ENCODE measurements at places on chromosomes 11 and 22.

- DNase-seq: no peak
Measured at GRCh38 chr22:22600531-22601261, 41.6 kb upstream of the PRAME start.

DNA sequence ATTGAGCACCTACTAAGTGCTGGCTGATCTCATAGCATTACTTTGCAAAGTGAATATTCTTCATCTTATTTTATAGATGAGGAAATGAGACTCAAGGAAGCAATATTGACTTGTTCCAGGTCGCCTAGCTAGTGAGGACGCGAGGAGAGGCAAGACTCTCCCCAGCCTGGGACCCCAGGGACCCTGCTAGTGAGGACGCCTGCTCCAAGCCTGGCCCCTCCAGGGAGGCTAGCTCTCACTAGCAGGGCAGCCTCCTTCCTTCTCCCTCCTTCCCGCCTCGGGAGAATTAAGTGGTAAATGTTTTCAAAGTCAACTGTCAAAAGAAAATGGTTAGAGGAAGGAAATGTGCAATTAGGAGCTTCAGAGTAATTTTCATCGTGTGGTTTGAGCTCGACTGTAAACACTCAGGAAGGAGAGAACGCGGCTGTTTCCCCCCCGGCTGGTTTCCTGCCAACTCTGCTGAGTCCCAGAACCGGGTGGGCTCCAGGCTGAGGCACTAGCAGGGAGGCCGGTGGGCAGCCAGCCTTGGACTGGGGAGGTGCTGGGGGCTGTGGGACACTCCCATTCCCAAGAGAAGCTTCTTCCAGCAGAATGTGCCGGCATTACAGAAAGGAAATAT lies 17.9 kb downstream of the MYEOV start:
- DNase-seq: no peak

DNA sequence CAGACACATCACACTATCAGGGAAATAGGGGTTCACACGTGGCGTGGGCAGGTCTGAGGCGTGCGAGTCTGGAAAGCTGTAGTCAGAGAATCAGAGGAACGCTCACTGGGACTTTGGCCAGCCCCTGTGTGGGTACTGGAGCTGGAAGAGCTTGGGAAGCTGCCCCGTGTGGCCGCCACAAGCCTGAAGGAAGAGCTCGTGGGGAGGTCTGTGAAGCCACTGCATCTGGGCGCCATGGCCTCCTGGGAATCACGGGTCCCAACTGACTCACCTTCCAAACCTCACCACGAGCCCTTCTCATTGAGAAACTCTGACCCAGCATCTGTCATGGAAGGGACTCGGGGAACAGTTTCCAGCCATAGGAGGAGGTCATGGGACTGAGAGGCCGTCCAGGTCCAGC lies 5.9 kb upstream of the MRGPRF start:
- DNase-seq: peak; percentile 71

DNA sequence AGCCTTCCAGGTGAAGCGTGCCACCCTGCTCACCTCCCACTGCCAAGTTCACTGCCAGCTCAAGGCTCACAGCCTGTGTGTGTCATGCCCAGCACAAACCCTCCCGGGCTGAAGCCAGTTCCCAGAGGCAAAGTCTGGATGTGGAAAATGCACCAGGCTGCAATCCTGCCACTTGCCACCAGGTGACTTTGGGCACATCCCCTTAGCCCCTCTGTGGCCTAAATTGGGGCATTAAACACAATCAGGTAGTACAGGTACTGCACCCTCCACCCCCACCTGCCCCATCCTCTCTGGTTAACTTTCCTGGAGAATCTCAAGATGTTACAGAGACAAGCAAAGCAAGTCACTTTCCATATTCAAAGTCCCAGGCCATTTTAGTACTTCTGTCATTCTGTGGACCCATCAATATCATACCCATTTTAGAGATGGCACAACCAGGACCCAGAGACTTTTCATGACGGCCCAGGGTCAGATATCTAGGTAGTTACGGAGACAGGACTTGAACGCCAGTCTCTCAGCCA lies 1.8 kb upstream of the RASD2 start:
- DNase-seq: no peak

DNA sequence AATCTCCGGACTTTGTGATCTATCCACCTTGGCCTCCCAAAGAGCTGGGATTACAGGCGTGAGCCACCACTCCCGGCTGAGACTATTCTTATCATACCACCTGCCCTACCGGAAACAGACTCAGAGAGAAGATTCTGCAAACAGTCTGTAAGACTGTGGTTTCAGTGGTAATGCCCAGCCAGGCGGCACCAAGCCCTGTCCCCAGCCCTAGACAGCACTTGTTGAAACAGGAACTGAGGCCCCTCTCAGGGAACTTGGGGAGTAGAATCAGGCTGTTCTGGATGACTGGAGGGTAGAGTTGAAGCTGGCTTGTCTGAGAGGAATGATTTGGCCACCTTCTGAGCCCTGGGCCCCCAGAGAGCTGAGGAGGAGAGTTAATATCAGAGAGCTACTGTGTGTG lies 1.3 kb upstream of the INSC start:
- no peak for DNase-seq

GRCh38 chr22:30321461-30321860 lies 5.3 kb downstream of the TBC1D10A start:
- DNase-seq: no peak

DNA sequence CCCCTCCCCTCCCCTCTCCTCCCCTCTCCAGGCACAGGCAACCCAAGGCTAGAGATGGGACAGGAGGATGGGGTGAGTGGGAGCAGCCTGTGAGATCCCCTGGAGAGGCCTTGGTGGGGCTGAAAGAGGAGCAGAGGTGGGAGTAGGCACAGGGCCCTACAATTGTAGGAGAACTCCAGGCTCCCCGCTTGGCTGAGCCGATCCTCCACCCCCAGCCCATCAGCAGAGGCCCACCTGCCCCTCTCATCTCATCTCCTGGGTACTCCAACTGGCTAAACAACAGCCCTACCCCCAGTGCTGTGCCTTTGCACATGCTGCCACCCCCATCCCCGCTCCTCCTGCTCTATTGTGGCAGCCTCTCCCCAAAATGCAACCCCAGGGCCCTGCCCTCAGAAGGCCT lies 52.0 kb upstream of the A4GALT start:
- DNase-seq: no peak

GRCh38 chr11:35907648-35908431 lies 36.0 kb upstream of the LDLRAD3 start:
- peak; percentile 87 for DNase-seq

DNA sequence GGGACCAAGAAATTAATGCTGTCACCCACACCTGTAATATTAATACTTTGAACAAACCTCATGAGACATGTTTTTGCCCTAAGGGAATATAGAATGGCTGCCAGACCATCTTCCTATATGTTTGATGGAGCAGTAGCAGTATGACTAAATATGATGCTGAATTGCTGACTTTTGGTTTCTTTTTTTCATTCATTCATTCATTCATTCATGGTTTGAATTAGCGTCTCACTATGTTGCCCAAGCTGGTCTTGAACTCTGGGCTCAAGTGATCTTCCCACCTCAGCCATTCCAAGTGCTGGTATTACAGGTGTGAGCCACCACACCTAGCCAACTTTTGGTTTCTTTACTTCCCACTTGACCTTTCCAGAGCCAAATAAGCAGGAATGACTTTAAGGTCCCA lies 7.8 kb downstream of the CCDC117 start:
- no peak for DNase-seq

DNA sequence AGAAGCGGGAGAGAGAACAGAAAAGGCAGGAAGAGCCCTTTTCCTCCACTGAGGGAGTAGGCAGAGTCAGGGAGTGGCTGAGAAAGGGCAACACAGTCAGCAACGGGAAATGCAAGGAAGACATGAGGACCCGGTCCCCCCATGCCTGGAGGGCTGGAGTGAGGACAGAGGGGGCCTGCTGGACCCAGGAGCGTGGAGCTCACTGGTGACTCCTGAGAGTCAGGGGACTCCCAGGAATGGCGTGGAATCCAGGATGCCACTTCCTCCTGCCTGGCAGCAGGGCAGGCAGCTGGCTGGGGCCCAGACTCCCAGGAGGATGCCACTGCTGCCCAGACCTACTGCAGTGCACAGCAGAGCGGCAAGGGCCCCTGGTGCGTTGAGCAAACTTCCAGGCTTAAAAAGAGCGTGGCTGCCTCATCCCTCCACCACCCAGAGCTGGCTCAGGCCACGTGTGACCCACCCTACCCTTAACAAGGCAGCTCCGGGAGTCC lies 11.3 kb downstream of the C11orf21 start:
- DNase-seq: no peak

GRCh38 chr22:18929459-18929858 lies 6.6 kb downstream of the PRODH start:
- no peak for DNase-seq

- DNase-seq: no peak
Measured at GRCh38 chr11:67406420-67406968, 2.6 kb downstream of the TBC1D10C start.

- DNase-seq: no peak
Measured at GRCh38 chr11:1105183-1105565, 30.5 kb downstream of the MUC2 start.

- DNase-seq: no peak
Measured at GRCh38 chr11:15127341-15127740, 12.6 kb downstream of the INSC start.

DNA sequence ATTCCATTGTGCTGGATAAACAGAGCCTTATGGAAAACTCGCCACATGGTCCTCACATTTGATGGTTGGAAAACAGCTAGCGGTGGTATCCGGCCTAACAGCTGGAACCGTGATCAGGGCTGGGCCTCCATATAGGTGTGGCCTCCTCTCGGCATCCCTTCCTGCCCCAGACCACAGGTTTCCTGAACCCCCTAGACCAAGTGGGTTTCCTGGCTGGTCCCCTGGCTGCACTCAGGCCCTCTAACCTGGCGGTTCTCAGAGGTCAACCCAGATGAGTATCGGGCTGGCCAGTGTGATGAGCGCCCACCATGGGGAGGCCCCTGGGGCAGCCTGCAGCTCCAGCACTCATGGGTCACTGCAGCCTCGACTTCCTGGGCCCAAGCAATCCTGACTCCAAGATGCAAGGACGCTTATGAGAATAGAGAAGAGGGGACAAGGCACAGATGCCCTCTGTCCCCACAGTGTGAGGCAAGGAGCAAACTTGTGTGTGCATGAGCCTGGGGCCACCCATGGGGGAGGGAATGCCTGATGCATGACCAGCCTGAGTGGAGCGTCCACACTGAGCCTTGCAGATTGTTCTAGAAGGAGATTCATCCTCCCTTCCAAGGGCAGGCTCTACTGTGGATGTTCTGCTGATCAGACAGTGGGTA lies 53.4 kb upstream of the WNT7B start:
- DNase-seq: peak; percentile 10

DNA sequence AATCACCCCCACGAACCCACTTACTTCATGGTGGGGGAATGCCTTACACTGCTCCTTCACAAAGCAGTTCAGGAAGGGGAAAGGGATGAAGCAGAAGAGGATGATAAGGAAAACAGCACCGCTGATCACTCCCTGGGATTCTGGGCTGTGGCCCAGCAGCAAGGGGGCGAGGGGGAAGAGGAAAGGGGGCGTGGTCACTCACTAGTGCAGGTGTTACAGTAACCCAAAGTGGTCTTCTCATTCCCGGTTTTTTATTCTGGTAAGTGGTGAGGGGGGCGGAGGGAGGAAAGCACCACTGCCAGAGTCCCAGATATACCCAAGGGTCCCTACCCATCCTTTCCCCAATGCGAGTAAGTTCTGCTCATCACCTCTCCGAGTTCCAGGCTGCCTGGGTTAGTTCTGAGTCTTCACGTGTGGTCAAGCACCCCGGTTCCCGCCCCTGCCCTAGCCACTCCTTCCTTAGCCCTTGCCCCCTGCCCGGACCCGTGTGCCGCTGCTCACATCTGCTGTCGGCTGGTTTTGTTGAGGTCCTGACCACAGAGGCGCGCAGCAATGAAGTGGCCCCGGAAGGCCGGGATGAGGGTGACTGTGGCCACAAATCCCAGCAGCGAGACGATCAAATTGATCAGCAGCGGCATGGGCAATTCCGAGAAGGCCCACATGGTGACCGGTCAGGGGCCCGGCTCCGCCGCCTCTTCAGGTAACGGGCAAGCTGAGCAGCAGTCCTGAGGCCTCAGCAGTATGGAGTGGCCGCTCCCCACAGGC lies 477 bp downstream of the DPAGT1 start:
- no peak for DNase-seq

GRCh38 chr11:62115085-62115694 lies 8.6 kb upstream of the INCENP start:
- DNase-seq: no peak

GRCh38 chr11:62124186-62125113 lies 639 bp downstream of the INCENP start:
- no peak for DNase-seq

DNA sequence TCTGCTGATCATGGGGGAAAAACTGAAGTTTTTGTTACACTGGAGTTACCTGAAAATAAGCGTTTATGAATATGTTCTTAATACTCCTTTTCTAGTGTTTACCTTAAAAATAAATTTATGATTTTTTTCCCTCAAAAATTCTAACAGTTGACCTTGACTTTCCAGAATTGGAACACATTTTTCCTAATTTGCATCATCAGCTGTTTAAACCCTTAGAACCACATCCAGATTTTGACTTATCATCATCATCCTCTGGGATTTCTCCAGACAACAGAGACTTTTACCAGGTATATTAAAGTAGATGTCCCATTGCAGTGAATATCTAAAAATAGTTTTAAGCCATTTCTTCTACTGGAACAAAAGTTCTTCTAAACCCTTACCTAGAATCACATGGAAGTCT lies 17.2 kb downstream of the TAF1D start:
- DNase-seq: no peak

DNA sequence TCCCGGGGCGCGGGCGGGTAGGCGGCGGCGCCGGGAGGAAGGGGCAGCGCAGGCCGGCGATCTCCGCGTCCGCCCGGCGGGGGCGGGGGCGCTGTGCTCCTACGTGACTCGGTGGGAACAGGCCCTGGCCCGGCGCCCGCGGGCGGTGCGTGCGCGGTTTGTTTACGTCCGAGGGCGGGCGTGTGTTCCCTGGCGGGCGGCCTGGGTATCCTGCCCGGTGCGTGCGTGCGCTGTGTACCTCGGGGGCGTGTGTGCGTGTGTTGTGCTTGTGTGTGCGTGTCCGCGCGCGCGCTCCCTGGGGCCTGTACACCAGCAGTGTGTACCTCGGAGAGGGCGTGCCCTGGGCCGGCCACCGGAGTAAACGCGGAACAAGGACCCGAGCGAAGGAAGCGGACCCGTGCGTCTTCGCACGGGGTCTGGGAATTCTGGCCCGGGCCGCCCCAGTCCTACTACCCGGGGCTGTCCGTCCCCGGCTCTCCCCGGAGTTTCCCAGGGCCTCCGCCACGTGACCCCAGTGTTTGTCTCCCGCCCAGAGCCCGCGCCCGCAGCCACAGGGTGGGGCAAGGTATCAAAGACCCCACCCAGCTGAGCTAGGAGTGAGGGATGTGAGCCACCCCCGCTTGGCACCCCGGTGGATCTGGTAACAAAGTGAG lies 769 bp downstream of the MAFF start:
- peak; percentile 93 for DNase-seq

DNA sequence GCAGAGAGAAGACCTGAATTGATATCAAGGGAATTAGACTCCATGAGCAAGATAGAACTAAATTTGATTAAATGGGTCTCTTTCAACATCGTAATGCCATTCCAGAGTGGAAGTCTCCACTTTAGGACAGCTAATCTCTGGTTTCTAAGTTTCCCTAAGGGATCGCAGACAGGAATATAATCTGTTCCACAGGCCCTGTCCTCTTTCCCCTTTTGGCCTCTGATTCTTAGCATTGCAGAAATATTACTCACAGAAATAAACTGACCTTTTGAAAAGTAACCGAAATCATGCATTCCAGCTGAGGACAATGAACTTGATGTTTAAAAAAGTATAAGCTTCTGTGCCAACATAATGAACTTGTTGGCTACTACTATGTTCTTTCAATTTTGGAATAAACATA lies 227.8 kb downstream of the ETS1 start:
- no peak for DNase-seq

GRCh38 chr22:49997251-49997599 lies 15.3 kb downstream of the IL17REL start:
- no peak for DNase-seq
